ENCODE measurements at places on chromosomes 3 and 15. TPM values are rescaled to one million over a fixed set of nuclear protein-coding genes. Genes with fewer than 3 reads are reported as not detected.

DNA sequence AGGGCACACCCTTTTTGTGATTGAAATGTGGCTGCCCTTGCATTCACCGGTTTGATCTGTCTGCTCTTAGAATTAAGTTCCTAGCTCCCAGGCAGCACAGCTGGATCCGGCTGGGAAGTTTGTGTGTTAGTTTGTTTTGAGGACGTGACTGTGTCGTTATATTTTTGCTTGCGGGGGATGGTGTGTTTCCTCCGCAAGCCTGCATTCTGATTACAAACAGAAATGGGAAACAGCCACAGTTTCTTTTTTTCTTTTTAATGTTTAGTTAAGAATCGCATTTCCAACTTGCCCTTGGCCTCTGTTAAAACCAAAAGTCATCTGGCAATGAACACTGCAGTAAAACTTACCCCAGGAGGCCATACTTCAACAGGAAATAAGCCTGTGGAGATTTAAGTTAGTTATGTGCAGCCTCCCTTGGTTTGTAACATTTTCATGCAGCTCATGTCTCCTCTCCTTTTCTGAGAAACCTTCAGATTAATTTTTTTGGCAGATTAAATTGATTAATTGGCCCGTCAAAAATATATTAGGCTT lies 888 bp downstream of the TMOD3 start:
- DNase-seq = peak; percentile 77

GRCh38 chr3:46020766-46021510 lies 6.3 kb downstream of the XCR1 start:
- DNase-seq = no peak

GP9 gene
- polyA plus RNA-seq = 0.47 TPM

- DNase-seq = no peak
These were observed 218.1 kb downstream of the CLSTN2 start for GRCh38 chr3:140152851-140153639.

PRSS50 gene
- polyA plus RNA-seq = 3.2 TPM

CX3CR1 gene
- polyA plus RNA-seq = 4.7 TPM

PLSCR2 gene
- polyA plus RNA-seq = 1.0 TPM

NTRK3 gene
- 13.7 TPM for polyA plus RNA-seq

DNA sequence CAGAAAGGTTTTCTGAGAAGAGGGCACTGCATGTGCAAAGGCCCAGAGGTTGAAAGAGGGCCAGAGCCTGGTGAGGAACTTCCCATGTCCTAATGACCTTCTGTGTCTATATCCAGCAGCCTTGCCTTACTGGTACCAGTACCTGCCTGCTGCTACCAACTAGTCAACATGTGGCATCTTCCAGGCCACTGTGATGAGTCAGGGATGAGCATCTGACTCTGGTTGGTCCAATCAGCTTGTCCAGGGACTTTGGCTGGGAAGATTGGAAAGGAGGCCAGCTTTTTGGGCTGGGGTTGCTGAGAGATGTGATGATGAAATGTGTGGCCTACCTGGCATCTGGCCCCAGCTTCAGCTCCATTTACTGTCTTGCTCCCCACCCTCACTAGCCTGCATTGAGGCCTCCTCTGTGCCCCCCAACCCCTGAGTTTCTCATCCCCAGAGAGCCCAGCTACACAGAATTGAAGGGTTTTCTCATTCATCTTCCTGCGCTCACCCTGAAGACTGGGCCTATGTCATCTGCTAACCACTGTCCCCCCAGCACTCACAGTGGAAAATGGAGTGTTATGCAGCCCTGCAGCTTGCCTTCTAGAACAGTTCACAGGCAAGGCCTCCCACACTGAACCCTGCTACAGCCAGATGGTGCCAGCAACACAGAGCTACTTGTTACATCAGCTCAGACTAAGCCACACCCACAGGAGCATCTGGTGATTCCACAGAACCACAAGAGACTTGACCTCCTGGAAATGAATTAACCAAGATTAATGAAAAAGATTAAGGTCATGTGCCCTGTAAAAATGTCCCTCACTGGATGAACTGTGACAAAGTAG lies 1.3 kb upstream of the TWF2 start:
- DNase-seq = no peak

DNA sequence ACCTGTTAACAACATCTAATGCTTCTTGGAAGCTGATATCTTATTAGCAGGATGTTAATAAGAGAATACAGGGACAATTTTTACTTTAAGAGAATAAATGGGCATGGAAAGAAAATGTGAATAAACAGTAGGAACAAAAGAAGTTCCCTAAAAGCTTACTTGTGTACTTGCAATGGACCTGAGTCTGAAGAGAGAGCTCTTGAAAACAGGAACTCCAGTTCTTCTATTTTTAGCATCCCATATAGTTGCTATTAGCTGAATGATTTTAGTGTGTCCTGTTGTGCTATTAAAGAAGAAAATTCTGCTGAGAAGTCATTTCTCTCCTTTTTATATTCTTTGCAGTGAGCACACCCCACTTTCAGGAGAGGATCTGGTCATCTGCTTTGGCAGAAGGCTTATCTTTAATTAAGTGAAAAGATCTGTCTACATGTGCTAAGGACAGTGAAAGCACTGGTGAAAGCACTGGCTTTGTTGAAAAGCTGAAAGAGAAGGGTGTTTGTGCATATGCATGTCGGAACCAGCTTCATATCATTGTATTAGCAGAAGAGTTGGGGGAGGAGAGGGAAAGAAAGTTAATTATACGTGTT lies 1.4 kb upstream of the ST3GAL6 start:
- no peak for DNase-seq

STAB1 gene
- polyA plus RNA-seq = 37.6 TPM

C3orf33 gene
- polyA plus RNA-seq = 13.7 TPM

GRCh38 chr15:73053398-73053723 lies 1.1 kb downstream of the NEO1 start:
- no peak for DNase-seq

CDHR4 gene
- 0.28 TPM for polyA plus RNA-seq

DNA sequence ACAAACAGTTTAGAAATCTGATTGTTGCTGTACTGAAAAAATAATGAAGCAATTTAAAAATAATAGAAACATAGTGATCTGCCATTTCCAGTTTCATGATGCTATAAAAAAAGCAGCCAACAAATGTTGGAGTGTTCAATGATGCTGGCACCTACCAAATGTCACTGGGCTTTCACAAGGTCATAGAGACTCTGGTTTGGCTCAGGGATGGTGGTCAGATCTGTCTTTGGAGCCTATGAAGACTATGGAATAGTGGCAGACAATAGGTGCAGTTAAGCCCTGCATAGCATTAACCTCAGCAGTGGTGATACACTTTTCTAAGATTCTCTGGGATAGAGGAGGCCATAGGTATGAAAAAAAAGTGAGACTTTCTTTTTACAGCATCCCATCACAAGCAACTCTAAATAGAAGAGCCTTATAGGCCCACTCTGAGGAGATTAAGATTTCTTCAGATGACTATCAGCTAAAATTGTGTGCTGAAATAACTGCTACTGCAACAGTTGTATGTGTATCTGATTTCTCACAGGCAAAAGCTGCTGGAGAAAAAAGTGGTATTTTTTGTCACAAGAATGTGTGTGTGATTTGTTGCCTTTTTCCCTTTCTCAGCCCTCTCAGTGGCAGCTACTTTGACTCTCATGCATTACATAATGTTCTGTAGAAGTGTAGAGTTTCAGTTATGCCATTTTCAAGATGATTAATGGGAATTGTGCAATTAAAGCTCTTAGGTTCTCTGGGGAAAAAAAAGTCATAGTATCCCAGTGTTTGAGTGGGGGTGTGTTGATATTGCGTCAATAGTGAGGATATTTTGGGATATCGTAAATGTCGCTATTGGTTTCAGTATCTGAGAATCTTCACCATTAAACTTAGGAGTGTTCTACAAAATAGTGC lies 137.4 kb downstream of the MBNL1 start:
- DNase-seq = peak; percentile 53

- DNase-seq = no peak
These were observed 24.2 kb downstream of the KATNBL1 start for GRCh38 chr15:34185666-34186065.

GRCh38 chr15:46872981-46873330 lies 844.3 kb upstream of the SEMA6D start:
- no peak for DNase-seq

Data from left kidney (tissue), 8 donors.